Tibial nerve (tissue), 4 donors: ENCODE measurements at places on chromosomes 6 and 20.

- DNase-seq: no peak
These were observed 264.5 kb downstream of the SOX4 start for GRCh38 chr6:21858076-21858475.

DNA sequence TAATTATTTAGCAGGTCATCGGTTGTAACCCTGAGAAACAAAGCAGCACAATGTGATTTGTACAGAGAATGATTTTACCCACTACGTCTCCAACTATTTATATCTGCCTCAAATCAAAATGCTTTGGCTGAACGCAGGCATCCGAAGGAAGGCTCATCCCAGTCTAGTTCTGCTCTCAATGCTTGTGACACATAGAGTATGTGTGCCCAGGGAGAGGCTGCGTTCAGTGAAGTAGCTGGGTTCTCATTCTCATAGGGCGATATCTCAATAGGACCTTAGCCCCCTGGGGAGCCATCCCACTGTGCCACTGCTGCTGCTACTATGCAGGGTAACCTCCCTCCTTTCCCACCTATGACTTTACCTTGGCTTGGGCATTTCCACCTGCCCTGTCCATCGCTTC, 407 bp downstream of the GABRR2 start:
- DNase-seq: no peak

DNA sequence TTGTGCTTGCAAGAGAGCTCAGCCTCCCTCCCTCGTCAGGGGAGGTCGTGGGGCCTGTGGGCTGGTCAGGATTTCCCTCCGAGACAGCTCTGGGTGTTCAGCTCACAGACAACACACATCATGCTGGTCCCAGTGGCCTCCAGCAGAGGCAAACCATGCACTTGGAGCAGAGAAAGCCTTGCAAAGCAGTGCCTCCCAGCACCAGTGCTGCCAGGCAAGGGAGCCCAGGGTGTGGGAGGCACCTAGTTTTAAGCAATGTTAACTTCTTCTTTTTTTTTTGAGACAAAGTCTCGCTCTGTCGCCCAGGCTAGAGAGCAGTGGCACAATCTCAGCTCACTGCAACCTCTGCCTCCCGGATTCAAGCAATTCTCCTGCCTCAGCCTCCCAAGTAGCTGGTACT, 34.0 kb upstream of the INSM1 start:
- no peak for DNase-seq

DNA sequence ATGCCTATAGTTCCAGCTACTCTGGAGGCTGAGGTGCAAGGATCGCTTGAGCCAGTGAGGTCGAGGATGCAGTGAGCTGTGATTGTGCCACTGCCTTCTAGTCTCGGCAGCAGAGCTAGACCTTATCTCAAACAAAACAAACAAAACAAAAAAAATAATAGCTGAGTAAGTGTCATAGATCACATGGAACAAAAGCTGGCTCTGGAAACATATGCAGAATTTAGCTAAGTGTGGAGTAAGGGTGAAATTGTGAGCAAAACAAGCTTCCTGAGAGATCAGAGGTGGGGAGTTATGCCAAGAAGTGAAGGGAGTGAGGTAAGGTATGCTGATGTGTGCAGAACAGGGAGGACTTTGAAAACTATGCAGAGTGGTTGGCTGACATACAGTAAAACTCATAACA, 18.7 kb downstream of the SGK1 start:
- no peak for DNase-seq

- DNase-seq: no peak
These were observed 61.9 kb upstream of the AKIRIN2 start for GRCh38 chr6:87763901-87764300.

DNA sequence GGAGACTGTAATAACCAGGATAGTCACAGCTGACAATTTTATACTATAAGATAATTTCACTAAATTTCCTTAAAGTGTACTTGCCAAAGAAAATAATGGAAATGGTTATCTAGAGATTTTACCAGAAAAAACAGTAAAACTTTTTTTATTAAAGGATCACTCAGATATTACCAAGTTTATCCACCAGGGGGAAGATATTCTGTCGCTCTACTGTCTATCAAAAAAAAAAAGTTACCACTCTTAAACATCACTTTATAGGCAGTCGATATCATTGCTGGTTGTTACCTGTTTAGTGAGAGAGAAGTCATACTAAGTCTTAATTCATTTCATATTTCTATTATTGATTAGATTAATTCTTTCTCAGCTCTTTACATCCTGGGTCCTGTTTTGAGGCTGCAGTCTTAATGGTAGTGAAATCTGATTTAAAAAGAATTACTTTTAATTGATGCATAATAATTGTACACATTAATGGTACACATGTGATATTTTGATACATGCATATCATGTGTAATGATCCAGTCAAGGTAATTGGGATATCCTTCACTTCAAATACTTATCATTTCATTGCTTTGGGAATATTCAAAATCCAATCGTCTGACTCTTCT, 18.9 kb downstream of the L3MBTL3 start:
- DNase-seq: no peak
